Naive thymus-derived CD8-positive, alpha-beta T cell (primary cell): ENCODE measurements at places on chromosomes 13 and 19.

DNA sequence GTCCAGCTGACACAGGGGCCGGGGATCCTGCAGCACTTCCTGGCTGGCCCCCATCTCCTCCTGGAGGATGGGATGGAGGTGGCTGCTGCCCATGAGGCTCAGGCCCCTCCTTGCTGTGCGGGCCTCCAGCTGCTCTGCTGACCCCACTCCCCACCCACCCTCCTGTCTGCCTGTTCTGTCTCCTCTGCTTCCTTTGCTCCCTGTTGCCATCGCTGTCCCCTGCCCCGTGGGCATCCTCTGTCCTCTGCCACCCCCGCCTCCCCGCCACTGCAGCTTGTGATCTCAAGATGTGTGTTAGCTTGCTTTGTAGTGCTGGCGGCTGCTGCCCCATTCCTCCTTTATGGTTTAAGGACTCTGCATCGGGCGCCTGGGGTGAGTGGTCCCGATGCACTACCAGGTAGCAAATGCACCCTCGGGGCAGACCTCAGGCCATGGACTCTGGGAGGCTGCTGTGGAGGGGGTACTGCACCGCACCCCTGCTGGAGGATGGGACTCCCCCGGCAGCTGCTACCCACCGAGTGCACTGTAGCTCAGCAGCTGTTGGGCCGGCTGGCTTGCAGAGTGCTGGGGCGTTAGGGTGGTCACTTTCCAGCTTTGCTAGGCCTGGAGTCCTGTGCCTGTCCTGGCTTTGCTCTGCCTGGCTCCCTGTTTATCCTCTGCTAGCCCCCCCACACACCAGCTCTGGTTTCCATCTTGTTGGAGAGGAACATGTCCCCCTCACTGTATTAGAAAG is 15.8 kb upstream of the C19orf33 start:
- no peak for DNase-seq

GRCh38 chr19:42542791-42543190 is 14.5 kb upstream of the CEACAM1 start:
- no peak for DNase-seq

GRCh38 chr13:100160450-100160849 is 71.6 kb downstream of the PCCA start:
- DNase-seq = no peak

DNA sequence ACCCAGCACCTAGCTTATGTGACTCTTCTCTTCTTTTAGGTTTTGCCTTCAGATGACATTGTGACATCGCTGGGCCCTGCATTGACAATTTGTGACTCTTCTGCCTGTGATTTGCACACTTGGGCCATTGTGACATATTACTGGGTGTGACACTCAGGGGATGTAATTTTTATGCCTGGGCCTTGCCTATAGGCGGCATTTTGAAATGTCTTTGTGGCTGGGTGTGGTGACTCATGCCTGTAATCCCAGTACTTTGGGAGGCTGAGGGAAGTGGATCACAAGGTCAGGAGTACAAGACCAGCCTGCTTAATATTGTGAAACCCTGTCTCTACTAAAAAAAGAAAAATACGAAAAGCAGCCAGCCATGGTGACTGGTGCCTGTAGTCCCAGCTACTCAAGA is 28.4 kb upstream of the ZNF681 start:
- DNase-seq = no peak

DNA sequence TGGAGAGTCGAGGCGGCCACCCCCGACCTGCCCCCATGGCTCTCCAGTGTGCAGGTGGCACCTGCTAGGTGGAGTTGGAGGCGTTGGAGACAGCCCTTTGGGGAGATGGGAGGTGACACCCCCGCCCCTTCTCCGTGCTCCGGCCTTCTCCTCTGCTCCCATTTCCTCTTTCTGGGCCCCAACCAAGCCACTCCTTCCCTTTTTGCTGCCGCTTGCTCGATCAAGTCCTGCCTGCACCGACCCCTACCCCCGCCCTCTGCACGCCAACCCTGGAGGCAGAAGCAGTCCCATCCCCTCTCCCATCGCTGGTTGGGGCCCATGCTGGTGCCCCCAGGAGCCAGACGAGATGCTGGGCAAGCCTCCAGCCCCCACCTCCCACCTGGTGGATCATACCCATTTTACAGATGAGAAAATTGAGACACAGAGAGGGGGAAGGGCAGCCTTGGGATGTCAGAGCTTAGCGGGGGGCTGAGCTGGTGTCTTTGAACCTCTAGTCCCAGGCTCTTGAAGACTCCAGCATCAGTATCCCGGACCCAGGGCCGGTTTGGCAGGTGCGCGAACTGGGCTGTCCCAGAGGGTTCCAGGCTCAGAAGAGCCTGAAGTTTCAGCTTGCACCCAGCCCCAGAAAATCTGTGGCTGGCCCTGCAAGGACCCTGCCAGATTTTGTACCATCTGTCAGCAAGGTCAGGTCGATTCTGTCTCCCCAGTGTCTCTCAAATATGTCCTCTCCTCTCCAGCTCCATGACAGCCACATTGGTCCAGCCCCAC is 10.3 kb downstream of the GNA15 start:
- no peak for DNase-seq

DNA sequence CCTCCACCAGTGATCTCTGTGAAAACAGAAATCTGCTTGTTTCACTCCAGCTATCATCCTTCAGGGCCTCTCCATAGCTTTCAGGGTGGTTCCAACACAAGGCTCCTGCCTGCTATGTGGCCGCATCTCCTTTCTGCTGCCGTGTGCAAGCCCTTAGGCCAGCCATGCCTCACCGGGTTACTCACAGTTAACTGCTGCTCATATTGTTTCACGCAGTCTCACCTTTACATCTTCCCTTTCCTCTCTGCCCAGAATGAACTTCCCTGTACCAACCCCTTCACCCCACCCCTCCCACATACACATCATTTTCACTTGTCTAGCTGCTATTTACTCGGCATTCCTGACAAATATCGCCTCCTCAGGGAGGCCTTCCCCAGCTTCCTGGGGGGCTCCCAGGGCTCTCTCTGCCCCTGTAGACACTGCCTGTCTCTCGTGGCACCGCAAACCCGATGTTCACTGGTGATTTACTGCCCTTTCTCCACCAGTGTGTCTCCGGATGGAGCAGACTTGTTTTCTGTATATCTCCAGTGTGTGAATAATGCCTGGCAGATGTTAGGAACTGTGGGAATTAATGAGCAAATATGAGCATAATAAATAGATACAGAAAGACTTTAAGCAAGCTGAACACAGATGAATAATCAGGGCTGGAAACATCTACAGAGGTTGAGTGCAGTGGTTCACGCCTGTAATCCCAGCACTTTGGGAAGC is 39.3 kb upstream of the GPR183 start:
- DNase-seq = no peak

DNA sequence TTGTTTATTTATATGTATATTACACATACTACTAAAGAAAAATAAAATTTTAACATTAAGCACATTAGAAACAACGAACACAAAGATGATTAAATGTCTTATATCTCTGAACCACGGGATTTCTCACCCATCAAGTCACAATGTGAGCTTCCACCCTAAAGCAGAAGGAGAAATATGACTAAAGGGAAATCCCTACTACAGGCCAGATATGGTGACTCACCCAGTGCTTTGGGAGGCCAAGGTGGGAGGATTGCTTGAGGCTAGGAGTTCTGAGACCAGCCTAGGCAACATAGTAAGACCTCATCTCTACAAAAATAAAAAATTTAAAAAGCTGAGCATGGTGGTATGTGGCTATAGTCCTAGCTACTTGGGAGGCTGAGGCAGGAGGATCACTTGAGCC is 24.6 kb downstream of the DCT start:
- DNase-seq = no peak

DNA sequence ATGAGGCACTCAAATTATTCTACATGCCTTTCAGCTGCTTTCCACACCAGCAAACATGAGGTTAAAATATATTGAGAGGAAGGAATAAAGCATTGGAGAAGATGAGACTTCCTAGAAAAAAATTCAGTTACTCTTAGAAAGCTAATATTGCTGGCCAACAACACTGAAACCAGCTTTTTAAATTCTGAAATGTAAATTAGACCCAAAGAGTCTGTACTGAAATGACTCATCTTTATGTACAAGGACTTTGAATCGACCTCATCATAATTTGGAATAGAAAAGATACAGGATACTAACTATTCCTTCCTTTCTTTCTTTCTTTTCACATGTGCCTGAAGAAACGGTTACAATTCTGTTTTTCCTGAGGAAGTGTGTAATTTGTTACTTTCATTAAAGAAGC is 6.5 kb upstream of the HSPH1 start:
- DNase-seq = no peak

GRCh38 chr19:55855160-55855559 is 18.8 kb downstream of the NLRP4 start:
- DNase-seq = no peak

DNA sequence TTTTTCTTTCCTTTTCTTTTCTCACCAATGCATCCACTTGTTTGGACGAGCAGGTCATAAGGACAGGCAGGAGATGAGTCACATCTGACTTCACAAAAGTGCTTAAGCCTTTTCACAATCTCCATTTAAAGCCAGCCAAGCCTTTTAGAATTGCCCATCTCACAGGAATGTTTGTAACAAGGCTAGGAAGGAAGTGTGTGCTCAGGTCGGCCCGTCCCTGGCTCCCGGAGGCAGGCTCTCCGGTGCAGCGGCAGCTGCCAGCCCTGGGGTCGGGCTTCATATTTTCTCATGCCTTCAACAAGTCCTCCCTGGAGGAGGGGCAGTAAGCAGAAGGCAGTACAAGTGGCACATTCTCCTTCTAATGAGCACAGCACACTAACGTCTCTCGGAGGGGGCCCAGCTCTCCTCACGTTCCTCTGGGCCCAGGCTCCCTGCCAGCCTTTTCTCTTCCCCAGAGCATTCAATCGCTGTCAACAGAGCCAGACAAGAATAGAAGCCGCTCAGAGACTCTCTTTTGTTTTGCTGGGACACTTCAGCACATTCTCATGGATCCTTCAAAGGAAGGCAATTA is 180.5 kb downstream of the COL4A1 start:
- no peak for DNase-seq

DNA sequence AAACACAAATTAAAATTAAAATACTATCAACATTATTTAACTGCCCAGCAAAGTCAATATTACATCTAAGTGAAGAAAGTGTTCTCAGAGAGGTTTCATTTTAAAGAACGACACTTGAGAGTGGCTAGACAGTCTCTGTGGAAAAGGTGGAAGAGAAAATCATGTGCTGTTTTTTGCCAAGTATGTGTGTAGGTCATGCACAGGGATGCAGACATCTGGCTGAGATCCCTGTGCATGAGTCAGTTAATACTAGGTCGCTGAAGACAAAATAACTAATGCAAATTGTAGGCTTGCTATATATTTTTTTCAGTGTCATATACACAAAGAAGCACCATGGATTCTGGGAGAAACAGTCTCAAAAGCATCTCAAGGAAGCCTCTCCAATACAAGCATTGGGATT is 44.3 kb upstream of the ENOX1 start:
- no peak for DNase-seq

- no peak for DNase-seq
These were observed 20.1 kb upstream of the RAB20 start for GRCh38 chr13:110581506-110582185.

GRCh38 chr19:13843104-13843921 is 33.6 kb upstream of the NANOS3 start:
- no peak for DNase-seq

DNA sequence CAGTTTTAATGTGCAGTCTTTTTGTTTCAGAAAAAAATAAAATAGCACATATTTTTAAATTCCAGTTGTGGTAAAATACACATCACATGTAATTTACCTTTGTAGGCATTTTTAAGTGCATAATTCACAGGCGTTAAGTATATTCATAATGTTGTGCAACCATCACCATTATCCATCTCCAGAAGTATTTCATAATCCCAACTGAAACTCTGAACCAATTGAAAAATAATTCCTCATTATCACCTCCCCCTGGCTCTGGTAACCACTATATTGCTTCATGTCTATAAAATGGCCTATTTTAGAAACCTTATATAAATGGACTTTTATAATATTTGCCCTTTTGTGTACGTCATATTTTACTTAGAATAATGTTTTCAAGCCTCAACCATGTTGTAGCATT is 756.5 kb upstream of the KLHL1 start:
- no peak for DNase-seq

GRCh38 chr19:53844849-53845246 is 20.7 kb upstream of the NLRP12 start:
- DNase-seq = no peak

DNA sequence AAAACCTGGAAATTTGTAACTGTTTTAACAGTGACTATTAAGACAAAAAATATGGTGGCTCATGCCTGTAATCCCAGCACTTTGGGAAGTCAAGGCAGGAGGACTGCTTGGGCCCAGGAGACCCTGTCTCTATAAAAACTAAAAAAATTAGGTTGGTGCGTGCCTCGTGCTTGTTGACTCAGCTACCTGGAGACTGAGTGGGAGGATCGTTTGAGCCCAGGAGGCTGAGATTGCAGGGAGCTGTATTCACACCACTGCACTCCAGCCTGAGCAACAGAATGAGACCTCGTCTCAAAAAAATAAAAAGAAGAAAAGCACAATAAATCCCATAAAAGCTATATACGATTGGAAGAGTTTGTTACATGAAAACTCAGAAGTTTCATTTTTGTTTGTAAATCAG is 23.7 kb downstream of the KLF5 start:
- no peak for DNase-seq

DNA sequence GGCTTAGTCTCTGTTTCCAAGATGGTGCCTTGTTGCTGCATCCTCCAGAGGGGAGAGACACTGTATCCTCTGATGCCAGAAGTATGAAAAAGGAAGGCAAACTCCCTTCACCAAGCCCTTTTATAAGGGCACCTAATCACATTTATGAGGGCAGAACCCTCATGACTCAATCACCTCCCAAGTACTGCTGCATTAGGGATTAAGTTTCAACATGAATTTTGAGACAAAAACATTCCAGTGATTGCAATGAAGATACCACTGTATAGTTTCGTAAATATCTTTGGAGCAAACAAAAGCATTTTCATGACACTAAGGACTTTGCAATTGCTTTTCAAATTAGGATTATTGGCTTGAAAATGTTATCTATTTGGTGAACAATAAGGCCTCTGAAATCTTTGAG is 63.8 kb downstream of the RNF17 start:
- DNase-seq = no peak

DNA sequence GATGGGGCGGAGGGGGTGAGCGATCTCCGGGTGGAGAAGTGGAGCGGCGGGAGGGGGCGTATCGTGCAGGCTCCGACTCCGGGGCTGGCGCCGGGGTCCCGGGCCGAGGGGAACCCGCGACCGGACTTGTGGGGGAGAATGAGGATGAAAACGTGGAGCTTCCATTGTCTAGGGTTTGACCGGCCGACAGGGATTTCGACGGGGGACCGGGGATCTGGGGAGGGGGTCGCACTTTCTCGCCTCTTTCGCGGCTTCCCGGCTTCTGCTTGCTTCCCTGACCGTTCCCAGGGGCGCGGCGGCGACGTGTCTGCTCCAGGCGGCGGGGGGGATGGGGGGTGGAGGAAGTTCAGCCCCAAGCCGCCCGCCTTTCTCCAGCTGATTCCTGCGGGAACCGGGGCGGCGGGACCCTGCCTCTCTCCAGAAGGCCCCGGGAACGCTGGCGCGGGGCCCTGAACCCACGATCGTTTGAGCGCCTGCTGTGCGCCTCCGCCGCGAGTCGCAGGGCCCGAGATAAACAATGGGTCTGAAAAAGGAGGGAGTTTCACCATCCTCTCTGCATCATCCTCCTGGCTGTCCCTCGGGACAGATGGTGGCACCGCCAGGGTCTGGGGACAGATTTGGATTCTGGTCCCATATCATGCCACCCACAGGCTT is 790 bp downstream of the TPM4 start:
- no peak for DNase-seq

- DNase-seq = no peak
These were observed 560.9 kb upstream of the PCDH9 start for GRCh38 chr13:67791047-67791446.
